ENCODE measurements at places on chromosomes 12 and 14.

GRCh38 chr12:120239776-120240494 lies 25.6 kb downstream of the PXN start:
- DNase-seq = no peak

- no peak for DNase-seq
Observed at GRCh38 chr12:61563665-61564450, 696.3 kb upstream of the USP15 start.

DNA sequence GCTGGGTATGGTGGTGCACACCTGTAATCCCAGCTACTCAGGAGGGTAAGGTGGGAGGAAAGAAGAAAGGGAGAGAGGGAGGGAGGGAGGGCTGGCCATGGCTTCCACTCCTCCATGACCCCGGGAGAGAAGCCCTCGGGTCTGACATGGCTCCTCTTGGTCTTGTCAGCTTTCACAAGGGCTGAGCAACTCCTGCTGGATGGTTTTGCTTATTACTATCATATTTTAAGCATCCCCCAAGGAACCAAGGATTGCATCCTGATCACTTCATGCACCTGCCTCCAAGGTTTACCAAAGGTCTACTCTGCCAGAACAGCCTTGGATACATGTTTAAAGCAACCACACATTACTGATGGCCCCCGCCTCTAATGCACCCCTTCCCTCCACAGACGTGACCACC lies 28.0 kb upstream of the NCOR2 start:
- DNase-seq = no peak

GRCh38 chr14:94171208-94171607 lies 2.9 kb upstream of the PPP4R4 start:
- no peak for DNase-seq

- no peak for DNase-seq
Observed at GRCh38 chr14:34387974-34388516, 74.0 kb downstream of the SPTSSA start.

DNA sequence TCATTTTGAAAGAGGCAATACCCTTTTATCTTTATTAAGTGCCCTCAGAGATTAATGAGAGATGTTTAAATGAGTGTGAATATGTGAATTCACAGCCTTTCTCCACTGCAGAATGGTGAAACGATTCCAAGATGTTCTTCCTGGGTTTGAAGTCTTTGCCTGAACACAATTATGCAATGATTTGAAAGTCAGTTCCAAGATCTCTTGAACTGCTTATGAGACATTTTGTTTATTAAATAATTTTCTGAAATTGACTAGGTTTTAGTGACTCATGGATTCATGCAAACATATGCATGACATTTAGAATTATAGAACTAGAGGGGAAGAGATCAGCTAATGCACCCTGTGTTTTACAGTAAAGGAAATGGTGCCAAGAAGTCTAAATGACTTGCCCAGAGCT lies 118.1 kb upstream of the SLC38A2 start:
- DNase-seq = no peak

DNA sequence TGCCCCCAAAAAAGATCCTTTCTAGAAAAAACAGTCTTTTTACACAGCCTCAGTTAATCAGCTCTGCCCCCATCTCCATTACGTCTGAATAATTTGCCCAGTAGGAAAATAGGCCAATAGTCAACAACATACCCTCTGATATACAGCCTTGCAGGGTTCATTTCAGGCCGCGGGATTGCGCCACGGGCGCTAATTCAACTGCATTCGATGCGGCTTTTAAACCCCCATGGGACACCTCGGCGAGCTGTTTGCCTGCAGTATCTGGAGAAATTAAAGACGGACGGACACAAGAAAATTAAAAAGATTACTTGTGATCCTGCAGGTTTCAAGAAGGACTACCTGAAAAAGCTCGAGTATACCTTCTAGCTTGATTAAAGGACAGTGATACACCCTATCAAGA lies 36.1 kb downstream of the ERP29 start:
- no peak for DNase-seq

GRCh38 chr12:131939007-131939406 lies 9.9 kb downstream of the PUS1 start:
- no peak for DNase-seq

GRCh38 chr14:22768947-22769346 lies 2.5 kb downstream of the OXA1L start:
- DNase-seq = no peak

- DNase-seq = no peak
Observed at GRCh38 chr12:109029411-109029810, 8.5 kb upstream of the SVOP start.

- no peak for DNase-seq
Observed at GRCh38 chr14:22802860-22803686, 12.2 kb downstream of the SLC7A7 start.

DNA sequence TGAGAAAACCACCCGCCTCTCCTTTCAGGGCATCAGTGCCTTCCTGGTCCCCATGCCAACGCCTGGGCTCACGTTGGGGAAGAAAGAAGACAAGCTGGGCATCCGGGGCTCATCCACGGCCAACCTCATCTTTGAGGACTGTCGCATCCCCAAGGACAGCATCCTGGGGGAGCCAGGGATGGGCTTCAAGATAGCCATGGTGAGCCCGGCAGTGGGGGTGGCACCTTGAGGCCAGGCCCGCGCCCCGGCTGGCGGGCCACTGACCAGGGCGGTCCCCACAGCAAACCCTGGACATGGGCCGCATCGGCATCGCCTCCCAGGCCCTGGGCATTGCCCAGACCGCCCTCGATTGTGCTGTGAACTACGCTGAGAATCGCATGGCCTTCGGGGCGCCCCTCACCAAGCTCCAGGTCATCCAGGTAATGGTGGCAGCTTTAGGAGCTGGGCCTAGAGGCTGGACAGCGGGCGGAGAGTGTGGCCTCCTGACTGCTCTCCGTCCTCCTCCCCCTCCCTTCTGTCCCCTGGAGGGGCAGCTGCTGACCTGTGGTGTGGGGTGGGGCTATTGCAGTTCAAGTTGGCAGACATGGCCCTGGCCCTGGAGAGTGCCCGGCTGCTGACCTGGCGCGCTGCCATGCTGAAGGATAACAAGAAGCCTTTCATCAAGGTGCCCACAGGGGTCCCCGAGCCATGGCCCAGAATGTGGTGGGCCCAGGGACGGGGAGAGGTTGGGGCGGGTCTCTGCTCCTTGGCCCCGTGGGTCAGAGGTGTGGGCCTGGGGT lies 12.8 kb downstream of the ACADS start:
- no peak for DNase-seq

- DNase-seq = no peak
Observed at GRCh38 chr14:64708148-64709004, 4.2 kb downstream of the PLEKHG3 start.

DNA sequence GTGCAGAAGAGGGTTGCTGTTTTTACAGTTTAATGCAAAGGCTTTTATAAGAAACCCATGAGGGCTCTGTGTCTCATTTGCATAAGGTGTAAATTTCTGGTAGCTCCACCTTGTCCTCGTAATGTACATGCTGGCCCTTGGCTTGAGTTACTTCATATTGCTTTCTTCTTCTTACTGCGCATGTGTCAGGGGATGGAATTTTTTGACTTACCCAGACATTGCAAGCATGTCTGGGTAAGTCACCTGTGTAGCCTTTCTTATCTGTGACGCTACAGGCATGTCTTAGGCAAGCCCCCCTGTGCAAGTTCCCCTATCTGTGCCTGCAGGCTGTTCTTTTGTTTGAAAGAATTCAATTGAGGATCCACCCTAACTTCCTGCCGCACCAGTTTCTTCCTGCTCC lies 274.2 kb downstream of the ETNK1 start:
- DNase-seq = no peak

GRCh38 chr12:10405294-10405693 lies 4.3 kb downstream of the KLRC4 start:
- DNase-seq = no peak

GRCh38 chr14:69715725-69716477 lies 51.0 kb upstream of the SRSF5 start:
- no peak for DNase-seq

GRCh38 chr14:99125616-99126431 lies 146.2 kb downstream of the BCL11B start:
- DNase-seq = no peak

GRCh38 chr14:64614166-64614565 lies 64.4 kb downstream of the PPP1R36 start:
- DNase-seq = no peak

GRCh38 chr14:20935303-20935984 lies 19.8 kb upstream of the RNASE2 start:
- DNase-seq = no peak

- no peak for DNase-seq
Observed at GRCh38 chr14:70087380-70087697, 101.4 kb downstream of the SLC8A3 start.

- no peak for DNase-seq
Observed at GRCh38 chr14:67517083-67517482, 16.0 kb upstream of the PLEKHH1 start.

DNA sequence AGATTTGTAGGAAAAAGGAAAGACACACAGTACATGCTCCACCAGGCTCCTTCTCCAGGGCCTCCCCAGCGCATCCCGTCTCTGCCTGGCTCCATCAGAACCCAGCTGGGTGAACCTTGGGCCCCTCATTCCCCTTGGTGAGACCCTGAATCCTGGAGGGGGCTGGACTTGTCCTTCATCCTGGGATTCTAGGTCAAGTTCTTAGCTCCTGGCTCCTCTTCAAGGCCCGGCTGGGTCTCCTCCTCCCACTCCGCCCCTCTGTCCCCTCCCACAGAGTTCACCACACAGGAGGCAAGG lies 49.2 kb downstream of the PSMA6 start:
- DNase-seq = no peak

- DNase-seq = no peak
Observed at GRCh38 chr14:38221077-38221476, 13.4 kb downstream of the SSTR1 start.

DNA sequence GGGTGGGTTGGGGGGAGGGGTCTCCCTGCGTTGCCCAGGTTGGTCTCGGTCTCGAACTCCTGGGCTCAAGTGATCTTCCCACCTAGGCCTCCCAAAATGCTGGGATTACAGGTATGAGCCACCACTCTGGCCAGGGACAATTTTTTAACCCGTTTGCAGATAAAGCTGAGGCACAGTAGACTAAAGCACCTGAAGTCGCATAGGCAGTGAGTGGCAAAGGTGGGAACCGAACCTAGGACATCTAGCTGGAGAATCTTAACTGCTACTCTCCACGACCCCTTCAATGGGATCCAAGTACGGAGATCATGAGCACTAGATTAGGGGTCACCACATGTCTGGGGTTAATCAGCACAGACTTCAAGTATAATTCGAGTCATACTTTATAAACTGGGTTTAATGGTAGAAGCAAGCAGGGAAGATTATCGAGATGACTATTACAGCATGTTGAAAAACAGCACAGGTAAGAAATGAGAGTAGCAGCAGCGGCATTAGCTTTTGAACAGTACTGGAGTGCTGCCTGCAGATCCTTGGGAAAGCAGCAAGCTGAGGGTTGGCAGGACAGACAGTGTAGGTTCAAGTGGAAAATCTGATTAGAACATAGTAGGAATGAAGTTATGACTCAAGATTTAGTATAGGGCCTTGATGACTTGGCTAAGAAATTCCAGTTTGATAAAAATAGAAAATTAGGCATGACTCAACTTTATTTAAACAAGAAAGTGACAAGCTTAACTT lies 23.9 kb downstream of the NID2 start:
- DNase-seq = no peak

- no peak for DNase-seq
Observed at GRCh38 chr12:18422871-18423270, 161.6 kb downstream of the PIK3C2G start.

DNA sequence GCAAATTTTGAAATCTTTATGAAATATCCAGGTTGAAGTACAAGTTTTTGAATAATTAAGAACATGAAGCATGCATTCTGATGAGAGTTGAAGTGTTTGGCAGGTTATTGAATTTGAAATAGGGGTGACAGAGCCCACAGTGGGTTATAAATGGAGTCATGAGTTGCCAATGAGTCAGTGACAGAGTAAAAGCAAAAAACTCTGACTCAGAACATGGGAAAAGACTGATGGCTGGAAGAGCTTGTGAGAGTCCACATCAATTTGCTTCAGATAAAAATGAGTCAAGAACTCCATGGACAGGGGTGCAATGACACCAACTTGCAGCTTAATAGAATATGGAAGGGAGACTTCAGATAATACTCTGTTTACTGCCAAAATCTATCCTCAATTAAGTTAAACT lies 105.3 kb downstream of the SLC6A15 start:
- DNase-seq = no peak

GRCh38 chr12:124442772-124443445 lies 124.5 kb downstream of the NCOR2 start:
- no peak for DNase-seq

- DNase-seq = no peak
Observed at GRCh38 chr12:131097202-131098177, 143.8 kb downstream of the ADGRD1 start.

- no peak for DNase-seq
Observed at GRCh38 chr12:121050725-121051124, 11.7 kb upstream of the OASL start.

DNA sequence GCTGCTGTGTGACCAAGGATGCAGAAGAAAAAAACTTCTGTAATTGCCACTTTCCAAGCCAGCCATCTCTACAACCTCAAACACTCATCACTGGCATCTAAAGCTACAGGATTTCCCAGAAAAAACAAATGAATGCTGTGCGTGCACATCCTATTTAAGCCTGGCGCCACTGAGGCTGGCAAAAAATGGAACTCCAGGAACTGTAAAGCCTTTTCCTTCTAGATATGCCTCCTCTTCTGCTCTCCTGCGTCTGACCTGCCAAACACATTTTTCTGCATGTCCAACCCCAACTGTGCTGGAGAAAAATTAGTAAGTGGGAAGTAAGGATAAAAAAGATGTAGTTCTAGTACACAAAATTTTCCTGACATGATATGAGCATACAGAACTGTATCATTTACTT lies 184.9 kb downstream of the ITPR2 start:
- no peak for DNase-seq

DNA sequence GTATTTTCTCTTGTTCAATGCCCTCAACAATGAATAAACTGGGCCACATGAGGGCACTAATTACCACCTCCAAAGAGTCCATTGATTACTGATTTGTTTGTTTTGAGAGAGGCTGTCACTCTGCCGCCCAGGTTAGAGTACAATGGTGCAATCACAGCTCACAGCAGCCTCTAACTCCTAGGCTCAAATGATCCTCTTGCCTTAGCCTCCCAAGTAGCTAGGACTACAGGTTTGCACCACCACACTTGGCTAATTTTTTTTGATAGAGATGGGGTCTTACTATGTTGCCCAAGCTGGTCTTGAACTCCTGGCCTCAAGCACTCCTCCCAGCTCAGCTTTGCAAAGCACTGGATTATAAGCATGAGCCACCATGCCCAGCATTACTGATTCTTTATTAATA lies 28.3 kb upstream of the SYCP3 start:
- DNase-seq = no peak

DNA sequence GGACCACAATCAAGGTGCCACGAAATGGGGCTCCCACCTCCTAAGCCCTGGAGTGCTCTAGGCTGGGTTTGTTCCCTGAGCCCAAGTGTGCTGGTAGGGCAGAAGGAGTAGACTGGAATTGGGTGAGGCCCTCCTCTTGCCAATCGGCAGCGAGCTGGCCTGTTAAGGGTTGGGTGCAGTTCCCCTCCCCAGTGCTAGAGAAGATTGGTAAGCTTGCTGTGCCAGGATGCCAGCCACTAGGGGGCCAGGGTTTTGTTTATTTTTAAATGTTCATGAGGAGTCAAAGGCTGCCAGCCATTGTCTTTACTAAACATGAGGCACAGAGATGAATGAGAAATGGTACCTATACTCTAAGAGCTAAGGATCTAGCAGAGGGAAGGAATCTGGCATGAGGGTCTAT lies 79.7 kb downstream of the SPTB start:
- DNase-seq = no peak

GRCh38 chr14:22524115-22524783 lies 64.8 kb downstream of the DAD1 start:
- no peak for DNase-seq

- no peak for DNase-seq
Observed at GRCh38 chr14:104364830-104365229, 214.7 kb upstream of the C14orf180 start.

- DNase-seq = no peak
Observed at GRCh38 chr14:75884198-75884611, 97.6 kb downstream of the TGFB3 start.

All from activated CD8-positive, alpha-beta memory T cell treated with anti-CD3 and anti-CD28 coated beads for 1 hour (primary cell).